ENCODE measurements at places on chromosomes 3 and 15.
A peak's percentile ranks its signal among the peaks of the same experiment; 100 is the strongest.

DNA sequence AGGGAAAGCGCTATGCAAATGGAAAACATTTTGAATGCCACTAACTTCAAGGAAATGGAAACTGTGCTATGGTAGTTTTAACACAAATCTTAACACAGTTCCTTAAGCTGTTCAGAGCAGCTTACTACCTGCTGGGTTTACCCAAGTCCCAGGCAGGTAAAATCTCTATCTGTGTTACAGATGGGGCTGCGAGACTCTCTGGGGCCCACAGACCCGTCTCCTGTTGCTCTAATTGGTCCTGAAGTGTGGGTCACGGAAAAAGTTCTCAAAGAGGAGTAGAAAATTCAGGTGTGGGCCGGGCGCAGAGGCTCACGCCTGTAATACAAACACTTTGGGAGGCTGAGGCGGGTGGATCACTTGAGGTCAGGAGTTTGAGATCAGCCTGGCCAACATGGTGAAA lies 16.9 kb upstream of the ZFYVE19 start:
- DNase-seq: no peak

- DNase-seq: no peak
Measured at GRCh38 chr3:162770551-162770950, 1273.9 kb downstream of the OTOL1 start.

GRCh38 chr3:174242311-174243041 lies 616.7 kb upstream of the NAALADL2 start:
- no peak for DNase-seq

GRCh38 chr3:25125201-25125600 lies 302.9 kb upstream of the RARB start:
- no peak for DNase-seq

GRCh38 chr3:126679318-126679751 lies 24.4 kb upstream of the TXNRD3 start:
- DNase-seq: peak; percentile 91

DNA sequence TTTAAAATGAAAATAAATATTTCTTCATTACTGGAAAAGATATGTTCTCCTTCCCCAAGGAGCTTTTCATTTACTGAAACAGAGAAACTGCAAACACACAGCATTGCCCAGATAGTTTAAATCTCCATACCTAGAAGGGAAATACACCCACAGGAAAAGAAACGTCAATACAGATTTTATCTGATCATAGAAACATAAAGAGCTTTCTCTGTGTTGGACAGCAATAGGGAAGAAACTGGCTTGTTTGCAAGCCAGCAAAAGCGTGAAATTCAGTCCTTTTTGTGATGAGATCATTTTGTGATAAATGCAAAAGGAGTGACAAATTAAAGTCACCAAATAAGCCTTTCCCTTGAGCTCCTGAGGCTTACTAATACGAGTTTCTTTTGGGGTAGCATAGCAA lies 398.0 kb downstream of the TIGIT start:
- no peak for DNase-seq

DNA sequence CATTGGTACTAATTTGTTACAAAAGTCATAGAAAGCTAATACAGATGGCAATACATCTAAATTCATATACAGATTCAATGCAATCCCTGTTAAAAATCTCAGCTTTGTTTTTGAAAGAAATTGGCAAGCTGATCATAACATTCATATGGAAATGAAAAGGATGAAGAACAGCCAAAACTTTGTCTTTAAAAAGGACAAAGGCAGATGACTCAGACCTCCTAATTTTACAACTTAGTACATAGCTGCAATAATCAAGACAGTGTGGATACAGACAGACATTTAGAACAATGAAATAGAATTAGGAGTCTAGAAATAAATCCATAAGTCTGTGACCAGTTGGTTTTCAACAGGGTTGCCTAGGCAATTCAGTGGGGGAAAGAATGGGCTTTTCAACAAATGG lies 63.3 kb downstream of the AQP9 start:
- no peak for DNase-seq

- DNase-seq: no peak
Measured at GRCh38 chr3:197994736-197995135, 34.7 kb downstream of the LMLN start.

- no peak for DNase-seq
Measured at GRCh38 chr15:48993380-48993779, 29.7 kb upstream of the SHC4 start.

- DNase-seq: peak; percentile 89
Measured at GRCh38 chr15:90059208-90059985, 42.9 kb downstream of the IDH2 start.

DNA sequence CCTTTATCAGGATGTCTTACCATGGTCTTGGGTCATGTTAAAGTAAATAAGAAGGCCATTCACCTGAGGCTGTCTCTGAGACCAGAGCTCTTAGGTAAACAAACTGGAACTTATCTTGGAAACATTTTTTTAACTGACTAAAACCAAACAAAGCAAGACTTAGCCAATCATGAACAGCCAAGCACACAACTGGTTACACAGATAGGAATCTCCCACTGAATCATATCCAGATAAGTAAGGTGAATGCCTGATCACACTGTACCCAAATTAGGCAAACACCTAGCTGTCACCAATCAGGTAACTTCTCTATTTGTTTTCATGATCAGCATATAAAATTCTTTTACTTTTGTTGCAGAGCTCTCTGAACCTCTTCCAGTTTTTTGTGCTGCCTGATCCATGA lies 205.4 kb downstream of the CNTN3 start:
- no peak for DNase-seq

GRCh38 chr3:44058868-44059203 lies 182.8 kb upstream of the TOPAZ1 start:
- no peak for DNase-seq

DNA sequence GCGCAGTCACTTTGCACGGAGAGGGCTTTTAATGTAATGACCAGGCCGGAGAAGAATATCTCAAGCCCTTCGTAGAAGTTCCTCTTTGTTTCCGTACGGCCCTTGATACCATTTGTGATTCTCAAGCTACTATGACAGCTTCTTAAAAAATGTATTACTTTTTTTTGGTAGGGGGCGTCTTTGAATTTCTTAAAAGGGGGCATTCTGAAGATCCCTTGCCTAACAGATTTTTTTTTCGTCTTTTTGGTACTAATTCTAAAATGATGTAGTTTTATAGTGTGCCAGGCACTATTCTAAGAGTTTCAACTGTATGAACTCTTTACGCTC lies 614.0 kb downstream of the MCTP2 start:
- DNase-seq: no peak

- no peak for DNase-seq
Measured at GRCh38 chr3:157122116-157122515, 37.8 kb downstream of the CCNL1 start.

- no peak for DNase-seq
Measured at GRCh38 chr3:12689997-12690711, 26.2 kb upstream of the RAF1 start.

DNA sequence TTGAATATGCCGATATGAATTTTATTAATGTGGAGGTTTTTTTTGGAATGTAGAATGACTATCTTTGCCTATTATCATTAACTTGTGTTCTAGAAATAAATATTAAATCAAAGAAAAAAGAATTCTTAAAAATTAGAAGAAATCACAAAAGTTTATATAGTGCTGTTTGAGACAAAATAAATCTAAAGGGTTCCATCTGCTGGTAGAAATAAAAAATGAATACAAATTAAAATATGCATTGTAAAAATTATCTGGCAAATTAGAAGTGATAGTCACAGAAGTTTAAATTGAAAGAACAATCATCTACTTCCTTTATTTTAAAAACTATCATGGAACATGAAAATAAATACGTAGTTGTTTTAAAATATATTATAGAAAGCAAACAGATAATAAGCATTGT lies 22.7 kb upstream of the ZBTB20 start:
- no peak for DNase-seq

DNA sequence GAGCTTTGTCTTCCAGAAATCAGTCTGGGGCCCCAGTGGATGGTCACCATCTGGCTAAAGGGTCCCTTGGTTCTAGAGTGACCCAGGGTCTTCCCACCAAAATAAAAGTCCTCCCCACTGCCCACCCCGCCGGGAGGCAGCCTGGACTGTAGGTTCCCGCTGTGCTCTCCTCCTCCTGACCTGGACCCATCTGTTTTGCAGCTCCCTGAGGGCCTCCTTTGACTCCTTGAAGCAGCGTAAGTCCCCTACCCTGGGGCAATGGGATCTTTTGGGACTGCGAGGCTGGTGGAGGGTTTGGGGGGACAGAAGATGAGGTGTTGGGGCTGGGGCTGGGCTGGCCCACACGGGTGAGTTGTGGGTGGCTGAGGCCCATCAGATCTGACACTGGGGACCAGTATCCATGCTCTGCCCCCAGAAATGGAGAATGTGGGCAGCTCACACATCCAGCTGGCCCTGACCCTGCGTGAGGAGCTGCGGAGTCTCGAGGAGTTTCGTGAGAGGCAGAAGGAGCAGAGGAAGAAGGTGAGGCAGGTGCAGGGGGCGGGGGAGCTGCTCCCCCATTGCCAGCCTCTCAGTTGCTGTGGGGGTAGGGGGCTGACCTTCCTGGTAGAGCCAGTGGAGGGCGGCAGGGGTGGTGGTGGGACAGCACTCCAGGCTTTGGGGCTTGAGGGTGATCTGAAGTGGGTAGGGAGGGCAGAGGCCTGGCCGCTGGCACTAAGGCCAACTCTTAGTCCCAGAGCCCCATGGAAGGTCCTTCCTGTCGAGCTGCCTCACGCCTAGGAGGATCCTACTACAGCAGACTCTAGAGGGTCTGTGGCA lies 30.4 kb downstream of the PSTPIP1 start:
- peak; percentile 49 for DNase-seq

DNA sequence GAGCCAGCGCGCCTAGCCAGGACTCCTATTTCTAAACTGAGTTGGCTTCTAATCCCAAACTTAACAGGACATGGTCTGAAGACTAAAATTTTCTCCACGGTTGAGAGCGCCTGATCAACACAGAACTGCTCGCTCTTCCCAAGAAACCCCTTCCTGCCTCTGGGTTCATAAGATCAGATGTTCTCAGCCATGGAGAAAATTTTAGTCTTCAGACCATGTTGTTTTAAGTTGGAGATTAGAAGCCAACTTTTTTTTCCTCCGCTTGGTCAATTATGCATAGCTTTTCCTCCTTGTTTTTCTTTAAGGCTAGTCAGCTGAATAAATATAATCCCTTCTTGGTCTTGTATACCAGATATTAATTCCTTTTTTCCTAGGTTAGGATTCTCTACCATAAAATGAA lies 356.6 kb upstream of the ADAMTS9 start:
- no peak for DNase-seq

DNA sequence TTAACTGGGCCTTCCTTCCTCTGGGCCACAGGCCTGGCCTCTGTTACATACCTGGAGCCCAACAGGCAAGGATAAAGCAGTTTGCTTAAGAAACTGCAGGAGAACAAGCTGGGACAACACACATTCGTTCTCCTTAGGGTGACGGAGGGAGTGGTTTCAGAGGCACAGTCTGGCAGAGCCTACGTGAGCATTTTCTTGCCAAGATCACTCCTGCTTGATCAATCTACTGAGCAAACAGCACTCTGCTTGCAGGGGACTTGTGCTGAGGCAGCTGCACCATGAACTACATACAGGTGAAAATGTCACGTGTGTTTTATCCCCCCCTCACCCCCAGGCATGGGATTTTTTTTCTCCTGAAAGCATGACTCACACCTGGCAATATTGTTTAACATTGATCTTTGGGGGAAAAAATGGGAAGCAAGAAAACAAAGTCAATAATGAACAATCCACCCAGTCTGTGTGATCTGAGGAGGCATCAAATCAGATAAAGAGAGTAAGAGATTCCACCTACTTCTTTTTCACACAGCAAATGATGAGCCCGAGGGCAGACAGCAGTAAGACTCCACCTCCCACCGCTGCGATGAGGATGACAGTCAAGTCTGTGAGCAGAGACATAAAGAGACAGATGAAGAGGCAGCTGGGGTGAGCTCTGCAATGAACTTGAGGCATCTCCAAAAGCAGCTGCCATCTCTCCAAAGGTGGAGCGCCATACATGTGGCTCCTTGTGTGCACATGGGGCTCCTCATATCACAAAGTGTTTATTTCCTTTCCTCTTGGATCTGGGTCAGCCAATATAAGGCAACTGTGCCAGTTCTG lies 57.4 kb downstream of the CDCP1 start:
- no peak for DNase-seq

DNA sequence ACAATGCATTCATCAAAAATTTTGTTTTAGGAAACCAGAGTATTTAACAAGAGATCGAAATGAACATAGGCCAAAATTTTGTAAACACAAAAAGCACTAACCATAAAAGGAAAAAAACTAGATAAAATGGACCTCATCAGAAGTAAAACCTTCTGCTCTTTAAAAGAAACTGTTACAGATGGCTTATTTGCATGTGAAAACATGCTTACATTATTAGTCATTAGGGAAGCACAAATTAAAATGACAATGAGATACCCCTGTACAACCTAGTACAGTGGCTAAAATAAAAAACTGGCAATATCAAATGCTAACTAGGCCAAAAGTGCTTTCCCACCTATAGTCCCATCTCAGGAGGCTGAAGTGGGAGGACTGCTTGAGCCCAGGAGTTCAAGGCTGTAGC lies 19.3 kb downstream of the UBR1 start:
- DNase-seq: no peak

GRCh38 chr3:161371441-161372320 lies at the start of gene SPTSSB:
SPTSSB (minus strand) TSS chr3:161371517; CDS start chr3:161346323, 25,194 bp downstream.
- DNase-seq: peak; percentile 76

DNA sequence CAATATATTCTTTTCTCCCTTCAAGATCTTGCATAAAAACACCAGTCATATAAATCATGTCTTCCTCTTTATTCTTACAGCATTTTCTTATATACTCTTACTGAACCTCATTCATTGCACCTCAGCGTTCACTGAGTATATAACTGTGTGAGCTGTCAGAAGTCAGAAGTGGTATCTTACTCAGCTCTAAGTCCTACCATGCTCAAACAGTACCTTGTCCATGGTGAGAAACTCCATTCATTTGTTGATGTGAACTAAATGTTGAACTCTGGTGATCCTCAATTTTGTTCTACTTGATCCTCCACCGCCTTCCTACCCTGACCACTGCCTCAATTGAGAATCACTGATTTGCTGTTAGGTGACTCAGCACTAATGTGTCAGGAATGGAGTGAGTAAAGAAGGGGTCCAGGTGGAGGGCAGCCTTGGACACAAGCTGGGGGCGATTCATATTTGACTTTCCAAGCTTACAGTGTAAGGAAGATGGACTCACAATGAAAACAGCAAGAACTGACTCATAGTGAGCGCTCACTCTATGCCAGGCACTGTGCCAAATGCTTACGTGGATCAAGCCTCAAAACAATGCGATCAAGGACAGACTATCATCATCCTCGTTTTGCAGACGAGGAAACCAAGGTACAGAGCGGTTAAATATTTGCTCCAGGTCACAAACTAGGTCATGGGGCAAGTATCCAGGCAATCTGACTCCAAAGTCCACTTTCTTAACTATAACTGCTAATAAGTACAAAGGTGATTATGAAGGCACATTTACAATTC lies 13.5 kb upstream of the ZFYVE19 start:
- DNase-seq: no peak

DNA sequence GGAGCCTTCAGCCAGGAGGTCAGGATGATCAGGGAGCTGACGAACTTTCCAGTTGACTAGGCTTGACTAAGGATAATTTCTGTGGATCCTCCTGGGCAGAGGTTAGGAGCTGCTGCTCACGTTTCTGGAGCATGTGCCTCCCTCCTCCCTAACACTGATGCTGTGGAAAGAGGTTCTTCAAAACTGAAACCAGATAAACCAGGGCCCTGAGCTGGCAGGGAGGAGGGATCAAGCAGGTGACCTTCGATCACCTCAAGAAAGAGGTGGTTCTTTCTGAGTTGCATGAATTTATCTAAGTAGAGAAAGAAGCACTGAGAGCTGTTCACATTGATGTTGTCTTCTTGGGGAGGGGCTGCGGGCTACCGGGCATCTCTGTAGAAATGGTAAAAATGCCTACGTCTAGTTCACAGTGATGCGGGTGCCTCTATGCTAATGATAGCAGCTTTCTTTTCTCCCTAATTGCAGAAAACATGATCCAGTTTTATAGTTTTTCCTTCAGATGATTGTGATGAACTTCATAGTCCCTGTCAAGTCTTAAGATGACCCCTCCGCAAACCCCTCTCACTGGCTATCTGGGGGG lies 332.7 kb upstream of the LRRFIP2 start:
- DNase-seq: no peak
